Stimulated activated CD4-positive, alpha-beta T cell treated with anti-CD3 and anti-CD28 coated beads, Interleukin-15, amount 100 ng/mL, for 24 hours (primary cell): ENCODE measurements at places on chromosomes 13 and 19.
A peak's percentile ranks its signal among the peaks of the same experiment; 100 is the strongest.

- no peak for DNase-seq
Measured at GRCh38 chr19:33438987-33439781, 65.7 kb downstream of the CEBPG start.

DNA sequence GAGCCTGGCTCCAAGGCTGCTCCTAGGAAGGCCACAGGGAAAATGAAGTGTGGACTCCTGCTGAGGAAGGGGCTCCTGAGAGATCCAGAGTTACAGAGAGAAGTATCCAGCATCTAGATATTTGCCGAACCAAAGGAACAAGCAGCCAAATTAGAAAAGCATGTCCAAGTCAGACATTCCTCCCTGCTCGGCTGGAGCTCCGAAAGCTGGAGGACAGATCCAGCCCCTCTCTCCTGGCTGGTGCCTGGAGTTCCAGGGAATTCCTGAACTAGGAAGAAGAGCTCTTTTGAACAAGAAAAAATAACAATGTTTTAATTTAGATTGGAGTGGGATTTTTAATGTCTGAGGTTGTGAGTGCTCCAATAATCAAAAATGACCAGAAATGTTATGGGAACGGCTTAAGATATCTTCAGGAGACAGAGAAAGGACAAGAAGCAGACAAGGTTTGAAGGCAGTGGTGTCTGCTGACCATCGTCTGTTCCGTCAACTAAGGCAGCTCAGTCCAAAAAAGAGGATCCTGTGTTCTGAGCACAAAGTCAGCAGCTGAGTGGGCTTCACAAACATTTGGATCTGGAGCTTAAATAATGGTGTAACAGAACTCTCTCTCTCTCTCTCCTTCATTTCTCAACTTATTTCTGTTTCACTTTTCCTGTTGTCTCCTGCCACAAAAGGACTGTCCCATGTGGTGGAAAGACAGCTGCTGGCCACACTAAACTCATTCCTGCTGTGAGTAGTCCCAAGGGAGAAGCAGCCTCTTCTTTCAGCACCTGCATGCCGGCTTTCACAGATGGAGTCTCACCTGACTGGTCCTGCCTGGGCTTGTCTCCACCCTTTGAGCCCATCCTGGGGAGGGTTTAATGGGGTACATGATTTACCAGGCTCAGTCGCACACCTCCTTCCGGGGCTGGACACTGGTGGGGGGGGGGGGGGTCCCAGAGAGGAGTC lies 31.5 kb upstream of the IRS2 start:
- DNase-seq: no peak

GRCh38 chr19:22199171-22199570 lies 2.4 kb upstream of the ZNF676 start:
- no peak for DNase-seq

- no peak for DNase-seq
Measured at GRCh38 chr13:109021558-109021957, 392.1 kb downstream of the MYO16 start.

GRCh38 chr13:59842507-59842906 lies 321.2 kb downstream of the DIAPH3 start:
- no peak for DNase-seq

DNA sequence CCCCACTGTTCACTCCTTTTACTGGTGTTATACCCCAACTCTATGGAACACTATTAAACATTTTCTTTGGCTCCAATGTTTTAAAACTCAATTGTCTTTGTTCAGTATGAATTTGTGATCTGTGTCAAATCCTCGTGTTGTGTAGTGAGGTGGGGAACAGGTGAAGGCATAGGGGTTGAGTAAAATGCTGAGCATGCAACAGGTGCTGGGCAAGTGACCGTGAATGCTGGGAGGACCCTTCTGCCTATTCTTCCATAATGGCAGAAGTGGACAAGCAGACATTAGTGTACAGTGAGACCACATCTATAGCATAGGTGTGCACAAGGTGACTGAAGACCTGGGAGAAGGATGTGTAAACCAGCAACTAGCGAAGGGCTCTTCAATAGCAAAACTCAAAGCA lies 1188.0 kb downstream of the UQCRFS1 start:
- no peak for DNase-seq

GRCh38 chr13:45229172-45229571 lies 28.3 kb upstream of the KCTD4 start:
- no peak for DNase-seq

DNA sequence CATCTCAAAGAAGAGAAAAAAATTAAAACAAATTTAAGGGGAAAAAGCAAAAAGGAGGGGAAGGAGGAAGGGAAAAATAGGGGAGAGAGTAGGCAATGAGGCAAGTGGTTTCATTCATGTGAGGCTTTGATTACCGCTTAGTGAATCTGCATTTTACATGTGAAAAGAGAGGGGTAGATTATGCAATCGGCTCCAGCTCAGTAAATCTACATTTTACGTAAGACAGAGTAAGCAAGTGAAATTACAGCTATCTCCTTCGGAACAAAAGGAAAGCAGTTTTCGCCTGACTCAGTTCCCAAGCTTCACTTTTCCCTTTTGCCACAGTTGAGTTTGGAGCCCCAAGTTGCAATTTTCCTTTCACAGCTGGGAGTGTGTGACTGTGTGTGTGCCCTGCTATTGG lies 16.0 kb upstream of the OLFM2 start:
- no peak for DNase-seq

GRCh38 chr19:11020982-11021759 lies 60.3 kb downstream of the SMARCA4 start:
- DNase-seq: no peak

GRCh38 chr19:40605216-40605971 lies 4.2 kb downstream of the LTBP4 start:
- peak; percentile 86 for DNase-seq

DNA sequence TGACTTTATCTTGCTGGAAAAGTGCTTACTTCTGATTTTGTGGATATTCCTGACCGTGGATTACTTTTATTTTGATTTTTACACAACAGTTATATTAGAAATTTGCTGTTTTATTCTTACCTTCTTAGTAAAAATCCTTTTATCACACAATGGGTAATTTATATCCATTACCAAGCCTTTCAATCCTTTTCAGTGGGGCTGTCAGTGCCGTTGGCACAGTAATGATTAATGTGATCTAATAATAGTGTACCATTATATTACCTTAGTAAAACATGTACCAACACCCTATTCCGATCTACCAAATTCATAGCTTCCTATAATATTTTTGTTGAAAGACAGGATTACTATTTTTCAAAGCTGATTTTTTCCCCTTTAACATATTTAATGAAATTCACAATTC lies 87.3 kb upstream of the ZNF536 start:
- no peak for DNase-seq

DNA sequence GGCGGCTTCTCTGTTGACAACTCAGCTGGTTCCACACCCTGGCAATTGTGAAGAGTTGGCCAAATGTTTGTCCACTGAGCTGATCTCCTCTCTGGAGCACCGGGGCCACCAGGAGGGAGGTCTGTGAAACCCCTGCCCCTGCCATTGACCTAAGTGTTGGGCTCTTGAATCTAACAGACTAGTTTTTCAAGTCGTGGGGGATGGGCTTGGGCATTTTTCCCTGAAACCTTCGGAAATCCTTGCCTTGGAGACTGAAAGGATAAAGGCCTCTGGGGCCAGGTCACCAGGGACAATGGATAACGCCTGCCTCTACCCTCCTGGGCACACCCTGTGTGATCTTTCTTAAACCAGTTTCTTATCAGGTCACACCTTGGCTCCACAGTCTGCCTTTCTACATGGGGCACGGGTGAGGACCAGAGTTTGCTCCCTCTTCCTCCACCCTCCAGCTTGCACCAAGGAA lies 881 bp downstream of the GEMIN7 start:
- no peak for DNase-seq

DNA sequence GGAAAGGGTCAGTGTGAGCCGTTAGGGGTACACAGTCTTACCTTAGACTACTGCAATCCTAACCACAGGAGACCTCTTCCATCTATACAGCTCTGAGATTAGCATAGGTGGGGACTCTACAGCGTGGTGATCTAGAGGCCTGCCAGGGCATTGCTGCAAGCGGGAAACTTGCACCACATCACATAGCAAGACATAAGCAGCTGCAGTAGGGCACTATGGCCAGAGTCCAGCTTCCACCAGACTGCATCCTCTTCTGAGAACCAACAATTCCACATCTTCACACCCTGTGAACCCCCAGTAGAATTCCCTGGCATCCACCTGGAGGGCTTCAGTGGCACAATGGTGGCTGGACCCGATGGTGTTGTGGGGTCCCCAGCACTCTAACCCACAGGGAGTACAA lies 1564.3 kb upstream of the PRR20A start:
- DNase-seq: no peak

- DNase-seq: no peak
Measured at GRCh38 chr19:35360880-35361420, 2.7 kb downstream of the FFAR3 start.

- DNase-seq: peak; percentile 42
Measured at GRCh38 chr13:27954406-27954851, 14.7 kb downstream of the CDX2 start.

DNA sequence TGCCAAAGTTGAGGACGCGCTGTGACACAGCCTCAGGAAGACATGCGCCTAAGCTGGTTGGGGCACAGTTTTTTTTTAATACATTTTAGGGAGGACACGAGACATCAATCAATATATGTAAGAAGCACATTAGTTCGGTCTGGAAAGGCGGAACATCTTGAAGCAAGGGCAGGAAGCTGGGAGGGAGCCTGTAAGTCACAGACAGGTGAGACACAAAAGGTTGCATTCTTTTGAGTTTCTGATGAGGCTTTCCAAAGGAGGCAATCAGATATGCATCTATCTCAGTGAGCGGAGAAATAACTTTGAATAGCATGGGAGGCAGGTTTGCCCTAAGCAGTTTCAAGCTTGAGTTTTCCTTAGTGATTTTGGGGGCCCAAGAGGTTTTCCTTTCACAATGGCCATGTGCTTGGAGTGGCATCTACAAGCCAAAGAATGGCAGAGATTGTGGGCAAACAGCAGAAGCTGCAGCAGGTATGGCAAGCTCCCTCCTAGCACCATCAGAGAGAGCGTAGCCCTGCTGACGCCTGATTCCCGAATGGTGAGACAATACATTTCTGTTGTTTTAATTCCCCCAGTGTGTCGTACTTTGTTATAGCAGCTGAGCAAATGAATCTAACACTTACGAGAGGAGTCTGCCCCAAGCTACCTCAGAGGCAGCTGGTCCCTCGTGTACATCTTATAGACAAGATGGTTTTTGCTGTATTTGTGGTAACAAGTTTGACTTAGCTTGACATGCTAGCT lies 99.5 kb upstream of the TMTC4 start:
- DNase-seq: no peak

GRCh38 chr19:47538812-47539211 lies 23.9 kb upstream of the NAPA start:
- DNase-seq: no peak
